HCT116 (cell line): ENCODE measurements at places on chromosomes 12 and 14. TPM values are rescaled to one million over a fixed set of nuclear protein-coding genes. Genes with fewer than 3 reads are reported as not detected.

LYZ gene
- total RNA-seq: 1.3 TPM

NFE2 gene
- total RNA-seq: 1.3 TPM

GRCh38 chr12:18476861-18477260 lies 215.5 kb downstream of the PIK3C2G start:
- no peak overlapping the region for H3K4me3 ChIP-seq
- H3K4me1 ChIP-seq: no peaks in the 10 kb centered on the region
- no peak for DNase-seq
- no peak overlapping the region for H3K27ac ChIP-seq
- H3K36me3 ChIP-seq: no peaks in the 10 kb centered on the region

GRCh38 chr14:60154671-60155070 lies 10.5 kb downstream of the DHRS7 start:
- no peak overlapping the region for H3K4me3 ChIP-seq
- H3K4me1 ChIP-seq: no peaks in the 10 kb centered on the region
- H3K27me3 ChIP-seq: no peaks in the 10 kb centered on the region
- no peak overlapping the region for H3K27ac ChIP-seq
- DNase-seq: no peak

GRCh38 chr14:33949411-33949893 lies 1.4 kb downstream of the EGLN3 start:
- no peak for DNase-seq
- peaks cover 9% of the 10 kb centered on the region for H3K4me1 ChIP-seq
- H3K27me3 ChIP-seq: no peaks in the 10 kb centered on the region
- no peaks in the 10 kb centered on the region for H3K36me3 ChIP-seq

- no peak for DNase-seq
- H3K4me3 ChIP-seq: no peak overlapping the region
- H3K27me3 ChIP-seq: peaks cover 30% of the 10 kb centered on the region
These were observed 212.8 kb downstream of the CACNA1C start for GRCh38 chr12:2265461-2266167.

DNA sequence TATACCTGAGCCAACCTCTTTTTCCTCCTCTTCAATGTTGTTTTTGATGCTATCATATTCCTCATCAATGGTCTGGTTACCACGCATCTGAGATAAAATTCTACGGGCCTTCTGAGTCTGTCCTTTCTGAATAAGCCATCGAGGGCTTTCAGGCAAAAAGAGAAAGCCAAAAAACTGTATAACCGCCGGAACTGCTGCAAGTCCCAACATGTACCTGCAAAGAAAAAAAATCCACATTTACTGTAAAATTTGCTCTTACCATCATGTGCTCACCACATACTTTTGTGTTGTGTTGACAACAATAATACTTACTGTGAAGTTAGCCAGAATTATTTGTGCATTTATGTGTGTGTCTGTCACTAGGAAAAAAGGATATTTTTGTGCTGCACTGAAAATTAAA lies 77.6 kb downstream of the SLC2A13 start:
- no peak overlapping the region for H3K4me3 ChIP-seq
- no peak for DNase-seq
- H3K27me3 ChIP-seq: no peaks in the 10 kb centered on the region
- no peak overlapping the region for H3K27ac ChIP-seq

GRCh38 chr14:87325741-87326140 lies 667.2 kb downstream of the GALC start:
- no peaks in the 10 kb centered on the region for H3K27me3 ChIP-seq
- H3K27ac ChIP-seq: no peak overlapping the region
- no peak overlapping the region for H3K4me3 ChIP-seq
- no peaks in the 10 kb centered on the region for H3K4me1 ChIP-seq

DNA sequence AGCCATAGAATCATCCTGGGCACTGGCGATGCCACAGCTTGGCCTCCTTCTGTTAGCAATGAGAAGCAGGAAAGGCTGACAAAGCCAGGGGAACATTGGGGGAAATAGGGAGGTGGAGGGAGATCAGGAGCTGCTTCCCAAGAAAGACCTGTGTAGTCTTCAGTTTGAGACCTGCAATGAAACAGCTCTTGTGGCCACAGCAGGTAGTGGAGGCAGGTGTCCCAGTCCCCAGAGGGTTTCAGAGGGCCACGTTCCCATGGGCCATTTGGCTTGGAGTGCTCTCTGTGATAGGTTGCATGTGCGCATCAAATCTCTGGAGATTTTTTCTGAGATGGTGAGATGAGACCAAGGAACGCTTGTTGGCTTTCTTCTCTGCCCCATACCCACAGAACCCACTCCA lies 14.4 kb upstream of the OR6S1 start:
- no peak overlapping the region for H3K27ac ChIP-seq
- peaks cover 11% of the 10 kb centered on the region for H3K4me1 ChIP-seq

- no peak overlapping the region for H3K4me3 ChIP-seq
- no peaks in the 10 kb centered on the region for H3K4me1 ChIP-seq
- H3K27ac ChIP-seq: no peak overlapping the region
- no peaks in the 10 kb centered on the region for H3K27me3 ChIP-seq
These were observed 71.1 kb upstream of the SOX5 start for GRCh38 chr12:24020397-24021163.
